ENCODE measurements at places on chromosomes 12 and 14.

- DNase-seq, result peak; percentile 15
Observed at GRCh38 chr12:32419520-32419960, 20.2 kb downstream of the FGD4 start.

DNA sequence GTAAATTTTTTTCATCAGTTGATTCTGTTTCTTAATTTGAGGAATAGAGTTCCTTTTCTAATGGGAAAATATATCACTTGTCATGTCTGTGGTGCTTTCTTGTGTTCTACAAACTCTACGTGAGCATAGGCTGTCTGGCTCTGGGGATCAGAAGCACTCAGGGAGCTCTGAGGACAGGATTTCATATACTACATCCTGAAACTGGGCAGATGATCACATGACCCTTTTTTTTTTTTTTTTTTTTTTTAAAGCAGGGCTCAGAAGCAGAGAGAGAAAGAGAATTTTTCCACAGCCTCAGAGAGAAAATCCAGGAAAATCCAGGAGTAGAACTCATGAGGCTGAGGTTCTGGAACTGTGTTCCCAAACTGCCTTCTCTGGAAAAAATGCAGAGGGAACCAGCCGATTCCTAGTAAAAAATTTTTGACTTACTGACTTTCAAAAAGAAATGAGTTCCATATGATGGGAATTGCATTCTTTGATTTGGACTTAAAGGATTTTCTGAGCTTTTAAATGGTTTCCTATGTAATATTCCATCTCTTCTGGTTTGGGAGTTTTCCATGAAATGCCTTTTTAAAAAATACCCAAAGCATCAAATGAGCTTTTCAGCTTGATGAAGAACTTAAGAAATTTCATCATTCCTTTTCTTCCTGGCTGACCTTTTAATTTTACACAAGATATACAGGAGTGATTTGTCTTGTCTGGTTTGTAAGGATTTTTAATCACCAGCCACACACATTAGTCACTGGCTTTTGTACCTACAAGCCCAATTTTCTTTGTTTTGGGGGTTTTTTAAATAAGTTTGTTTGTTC, 183.1 kb upstream of the HIF1A start:
- DNase-seq, result no peak

- DNase-seq, result no peak
Observed at GRCh38 chr12:93149229-93149628, 220.1 kb upstream of the EEA1 start.

DNA sequence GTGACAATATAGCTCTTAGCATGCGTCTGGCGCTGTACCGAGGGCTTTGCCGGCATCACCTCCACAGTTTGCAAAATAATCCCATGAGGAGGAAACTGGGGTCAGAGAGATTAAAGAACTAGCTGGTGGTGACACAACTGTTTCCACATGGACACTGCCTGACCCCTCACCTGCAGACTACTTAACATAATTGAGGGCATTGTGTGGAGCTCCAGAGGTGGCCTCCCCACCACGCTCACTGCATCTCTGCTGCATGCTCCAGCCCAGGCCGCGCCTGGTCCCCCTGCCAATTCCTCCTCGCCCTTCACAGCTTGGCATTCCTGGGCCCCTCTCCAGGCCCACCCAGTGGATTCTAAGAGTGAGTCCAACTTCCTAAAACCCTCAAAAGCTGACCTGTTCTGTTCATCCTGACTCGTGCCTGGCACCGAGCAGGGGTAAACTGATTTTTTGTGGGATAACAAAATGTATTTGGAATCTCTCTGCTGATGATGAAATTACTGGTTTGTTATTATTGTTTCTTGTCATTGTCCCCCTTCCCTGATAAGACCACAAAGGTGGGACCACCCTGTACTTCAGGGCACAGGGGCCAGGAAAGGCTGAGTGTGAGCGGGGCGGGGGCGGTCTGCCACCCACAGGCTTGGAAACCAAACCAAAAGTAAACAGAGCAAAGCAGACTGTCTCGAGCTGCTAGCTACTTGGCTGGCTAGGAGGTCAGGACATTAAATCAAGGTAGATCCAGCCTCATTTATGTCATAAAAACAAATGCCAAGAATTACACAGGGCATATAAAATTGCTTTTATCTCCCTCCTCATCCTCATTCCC, 40.6 kb downstream of the CHGA start:
- no peak for DNase-seq

DNA sequence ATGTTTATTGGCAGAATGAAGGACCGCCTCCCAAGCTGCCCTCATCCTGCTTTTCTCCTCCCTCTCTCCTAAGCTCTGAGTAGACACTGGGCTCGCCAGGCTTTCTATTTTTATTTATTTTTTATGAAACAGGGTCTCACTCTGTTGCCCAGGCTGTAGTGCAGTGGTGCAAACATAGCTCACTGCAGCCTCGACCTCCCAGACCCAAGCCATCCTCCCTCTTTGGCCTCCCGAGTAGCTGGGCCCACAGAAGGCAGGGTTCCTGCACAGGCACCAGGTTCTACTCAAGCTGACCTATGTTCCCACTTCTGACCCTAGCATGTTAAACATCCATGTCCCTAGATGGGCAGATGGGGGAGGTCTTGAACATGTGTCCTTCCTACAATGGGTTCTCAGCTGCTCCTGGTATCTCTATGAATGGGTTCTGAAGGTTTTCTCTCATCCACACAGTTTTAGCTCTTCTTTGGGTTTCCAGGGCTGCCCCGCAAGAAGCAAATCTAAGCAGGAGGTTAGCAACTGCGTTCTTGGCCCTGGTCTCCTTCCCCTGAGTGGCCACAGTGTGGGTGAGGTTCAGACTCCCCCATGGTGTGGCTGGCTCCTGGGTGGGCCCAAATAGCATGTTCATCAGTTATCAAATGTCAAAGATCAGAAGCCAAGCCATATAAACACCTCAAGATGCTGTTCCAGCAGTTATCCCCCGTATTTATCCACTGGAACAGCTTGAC, 167.3 kb downstream of the ZFP36L1 start:
- no peak for DNase-seq

- peak; percentile 58 for DNase-seq
Observed at GRCh38 chr12:26987634-26988424, 26.4 kb downstream of the TM7SF3 start.

- peak; percentile 50 for DNase-seq
Observed at GRCh38 chr14:103121846-103122584, 1.2 kb upstream of the TNFAIP2 start.

DNA sequence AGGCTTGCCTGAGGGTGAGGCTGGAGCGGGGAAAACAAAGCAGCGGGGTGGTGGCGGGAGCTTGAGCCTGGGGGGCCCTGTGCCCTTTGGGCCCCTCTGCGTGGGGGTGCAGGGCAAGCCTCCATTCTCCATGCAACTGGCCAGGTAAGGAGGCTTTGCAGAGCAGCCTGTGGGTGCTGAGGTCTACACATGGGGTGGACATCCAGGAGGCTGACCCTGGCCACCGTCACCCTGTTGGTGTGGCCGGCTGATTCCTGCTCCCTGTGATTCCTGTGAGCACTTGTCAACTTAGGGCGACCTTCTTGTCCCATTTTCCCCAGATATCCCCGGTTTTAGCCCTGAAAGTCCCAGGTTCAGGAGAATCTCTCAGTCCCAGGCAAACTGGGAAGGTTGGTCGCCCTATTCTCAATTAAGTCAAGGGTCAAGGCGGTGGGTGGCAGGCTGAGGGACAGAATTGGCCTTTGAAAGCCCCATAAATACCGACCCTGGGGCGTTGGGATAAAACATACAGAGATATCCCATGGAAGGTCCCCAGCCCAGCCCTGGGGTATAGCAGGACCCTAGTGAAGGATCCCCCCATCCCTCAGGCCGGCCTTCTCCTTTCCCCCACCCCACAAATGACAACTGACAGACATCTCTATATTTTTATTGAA, 70.5 kb downstream of the PRIMA1 start:
- no peak for DNase-seq

GRCh38 chr14:93245764-93246420, 38.8 kb downstream of the UBR7 start:
- DNase-seq, result no peak

- DNase-seq, result no peak
Observed at GRCh38 chr14:21535545-21536417, 9.6 kb upstream of the SALL2 start.

DNA sequence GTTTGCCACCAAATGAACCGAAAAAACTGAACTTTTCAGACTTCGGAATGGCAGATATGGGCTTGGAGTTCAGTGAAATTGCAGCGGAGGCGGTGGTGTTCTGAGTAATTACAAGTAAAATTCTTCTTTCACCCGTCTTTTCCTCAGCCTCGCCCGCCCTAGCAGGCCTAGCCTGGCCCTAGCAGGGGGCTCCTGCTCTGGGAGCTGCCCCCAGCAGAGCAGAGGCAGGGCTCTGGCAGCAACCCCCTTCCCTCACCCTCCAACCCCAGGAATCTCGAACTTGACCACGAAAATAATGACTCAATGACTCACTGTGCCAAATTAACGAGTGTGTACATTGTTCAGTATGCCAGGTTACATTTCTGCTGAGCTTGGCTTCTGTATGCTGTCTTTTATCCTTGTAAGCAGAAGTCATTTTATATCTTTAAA, 1.1 kb downstream of the PAPLN start:
- peak; percentile 40 for DNase-seq

All from Kasumi-1 (cell line).